Astrocyte of the spinal cord (primary cell): ENCODE measurements at places on chromosomes 2 and 18.

- DNase-seq: no peak
These were observed 31.4 kb upstream of the CCDC102B start for GRCh38 chr18:68766433-68766832.

DNA sequence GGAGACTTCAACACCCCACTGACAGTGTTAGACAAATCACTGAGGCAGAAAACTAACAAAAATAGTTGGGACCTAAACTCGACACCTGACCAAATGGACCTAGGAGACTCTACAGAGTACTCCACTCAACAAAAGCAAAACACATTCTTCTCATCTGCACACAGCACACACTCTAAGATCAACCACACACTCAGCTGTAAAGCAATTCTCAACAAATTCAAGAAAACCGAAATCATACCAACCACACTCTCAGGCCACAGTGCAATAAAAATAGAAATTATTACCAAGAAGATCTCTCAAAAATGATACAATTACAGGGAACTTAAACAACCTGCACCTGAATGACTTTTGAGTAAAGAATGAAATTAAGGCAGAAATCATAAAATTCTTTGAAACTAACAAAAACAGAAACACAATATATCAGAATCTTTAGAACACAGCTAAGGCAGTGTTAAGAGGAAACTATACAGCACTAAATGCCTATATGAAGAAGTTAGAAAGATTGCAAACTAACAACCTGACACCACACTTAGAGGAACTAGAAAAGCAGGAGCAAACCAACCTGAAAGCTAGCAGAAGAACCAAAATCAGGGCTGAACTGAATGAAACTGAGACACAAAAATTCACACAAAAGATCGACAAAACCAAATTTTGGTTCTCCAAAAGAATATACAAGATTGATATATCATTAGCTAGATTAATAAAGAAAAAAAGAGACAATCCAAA, 46.3 kb downstream of the RTTN start:
- DNase-seq: no peak

GRCh38 chr2:129763190-129763846, 216.1 kb upstream of the RAB6C start:
- no peak for DNase-seq

DNA sequence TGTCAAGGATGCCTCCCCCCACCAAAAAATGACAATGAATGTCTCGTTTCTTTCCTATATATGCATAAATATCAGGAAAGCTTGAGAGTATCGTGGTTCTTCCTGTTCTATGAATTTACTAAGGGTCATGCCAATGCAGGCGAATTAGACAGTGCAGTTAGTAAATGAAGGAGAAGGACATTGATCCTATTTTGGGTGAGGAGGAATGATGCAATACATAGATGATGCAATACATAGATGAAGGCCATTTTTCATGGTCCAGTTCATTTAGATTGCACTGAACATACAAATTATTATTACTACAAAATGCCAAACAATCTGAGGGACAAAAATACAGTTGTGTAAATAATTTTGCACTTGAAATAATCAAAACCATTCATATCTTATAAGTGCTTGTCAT, 1265.0 kb downstream of the LRP1B start:
- no peak for DNase-seq

DNA sequence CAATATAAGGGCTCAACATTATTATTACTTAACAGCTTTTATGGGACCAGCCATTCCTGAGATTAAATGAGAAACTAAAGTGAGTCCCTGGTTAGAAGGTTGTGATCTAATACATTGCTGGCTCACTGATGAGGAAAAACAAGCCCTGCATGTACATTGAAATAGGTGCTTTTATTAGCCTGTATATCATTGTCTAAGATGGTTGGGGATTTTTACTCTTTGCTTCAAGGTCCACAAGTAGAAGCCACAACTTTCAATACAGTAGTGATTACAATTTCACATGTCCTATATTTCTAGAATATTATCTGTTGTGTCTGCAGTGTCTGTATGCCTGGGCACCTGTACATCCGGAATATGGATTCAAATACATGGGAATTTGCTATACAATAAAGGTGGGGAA, 104.1 kb upstream of the FZD5 start:
- no peak for DNase-seq

- DNase-seq: peak; percentile 80
These were observed 146.6 kb downstream of the MAP4K4 start for GRCh38 chr2:101844055-101844635.

DNA sequence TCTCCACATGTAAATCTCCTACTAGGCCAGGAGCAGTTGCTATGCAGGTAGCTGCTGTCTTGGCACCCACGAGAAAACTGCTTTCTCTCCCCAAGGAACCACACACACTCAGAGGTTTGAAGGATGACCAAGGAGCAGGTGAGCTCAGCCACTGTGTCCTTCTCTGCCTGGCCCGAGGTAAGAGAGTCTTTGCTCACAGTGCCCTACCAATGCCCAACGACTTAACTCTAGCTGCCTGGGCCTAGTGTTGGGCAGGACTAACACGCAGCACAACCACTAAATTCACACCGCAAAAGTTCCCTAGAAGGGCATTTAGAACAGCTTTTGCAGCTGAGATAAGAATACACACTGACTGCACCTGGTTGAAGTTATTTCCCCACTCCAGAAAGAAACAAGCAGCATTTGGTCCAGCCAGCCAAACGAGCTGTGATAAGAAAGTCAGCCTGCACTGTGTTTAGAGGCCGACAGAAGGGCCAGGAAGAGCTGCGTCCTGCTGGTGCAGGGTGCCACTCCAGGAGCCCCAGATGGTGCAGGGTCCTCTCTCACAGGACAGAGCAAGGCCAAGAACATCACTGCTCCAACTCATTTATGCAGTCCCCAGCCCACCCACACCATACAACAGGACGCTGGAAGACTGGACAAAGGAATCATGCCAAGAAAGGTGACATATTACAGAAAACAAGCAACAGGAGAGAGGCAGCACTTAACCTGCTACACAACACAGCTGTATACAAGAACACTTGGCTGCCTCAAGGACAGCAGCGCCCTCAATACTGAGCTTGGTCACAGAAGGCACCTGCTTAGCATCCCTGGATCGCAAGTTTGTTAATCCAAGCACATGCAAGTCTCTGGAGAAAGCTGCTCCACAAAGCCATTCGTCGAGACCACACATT, 12.5 kb downstream of the HDLBP start:
- DNase-seq: no peak

- no peak for DNase-seq
These were observed 21.7 kb downstream of the ASPRV1 start for GRCh38 chr2:69939722-69940121.

DNA sequence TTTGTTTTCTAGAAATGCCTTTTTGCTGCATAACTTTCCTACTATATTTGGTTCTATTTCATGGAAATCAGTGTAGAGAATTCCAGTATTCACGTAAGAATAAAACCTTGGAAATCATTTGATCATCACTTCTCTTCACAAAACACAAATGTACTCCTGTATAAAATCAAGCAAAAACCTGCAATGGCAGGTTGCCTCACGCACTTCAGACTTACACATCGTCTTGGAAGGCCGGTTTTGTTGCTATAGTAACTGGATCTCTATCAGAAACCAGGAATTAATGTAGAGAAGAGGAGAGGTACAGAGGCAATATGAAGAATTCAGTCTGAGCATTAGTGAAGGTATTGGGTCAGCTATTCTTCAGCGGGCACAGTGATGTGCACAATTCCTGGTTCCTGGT, 370.7 kb upstream of the CYRIA start:
- no peak for DNase-seq

DNA sequence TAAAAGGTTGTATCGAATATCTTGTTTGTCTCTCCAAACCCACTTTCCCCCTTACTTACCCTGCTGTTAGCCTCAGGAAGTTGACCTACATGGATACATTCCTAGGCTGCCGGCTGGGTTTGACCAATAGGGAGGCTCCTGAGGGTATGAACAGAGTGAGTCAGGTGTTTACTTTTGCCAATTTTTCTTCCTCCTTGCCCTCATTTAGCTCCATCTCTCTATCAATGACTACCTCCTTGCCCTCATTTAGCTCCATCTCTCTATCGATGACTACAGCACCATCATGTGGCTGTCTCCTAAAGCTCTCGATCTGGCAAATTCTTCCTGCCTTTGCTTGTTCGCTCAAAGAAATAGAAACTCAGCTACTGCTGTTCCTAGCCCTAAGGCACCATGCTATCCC, 571.9 kb upstream of the CRIM1 start:
- peak; percentile 1 for DNase-seq

DNA sequence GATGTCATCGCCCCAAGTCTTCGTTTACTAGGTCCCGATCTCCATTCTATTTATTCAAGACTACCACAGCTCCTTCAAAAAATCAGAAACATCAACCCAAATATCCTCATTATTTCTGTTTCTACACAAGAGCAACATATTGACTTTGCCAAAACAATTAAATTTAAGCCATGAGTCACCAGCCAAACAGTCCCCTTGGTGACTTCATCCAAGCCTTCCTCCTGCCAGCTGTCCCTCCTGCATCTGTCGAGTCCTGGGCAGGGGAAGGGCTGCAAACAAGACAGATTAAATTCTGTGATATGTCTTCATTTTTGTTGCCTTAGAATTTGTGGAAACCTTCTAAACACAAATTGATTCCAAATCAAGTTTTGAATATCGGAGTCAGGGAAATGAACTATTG, 110.3 kb downstream of the SP3 start:
- peak; percentile 48 for DNase-seq

DNA sequence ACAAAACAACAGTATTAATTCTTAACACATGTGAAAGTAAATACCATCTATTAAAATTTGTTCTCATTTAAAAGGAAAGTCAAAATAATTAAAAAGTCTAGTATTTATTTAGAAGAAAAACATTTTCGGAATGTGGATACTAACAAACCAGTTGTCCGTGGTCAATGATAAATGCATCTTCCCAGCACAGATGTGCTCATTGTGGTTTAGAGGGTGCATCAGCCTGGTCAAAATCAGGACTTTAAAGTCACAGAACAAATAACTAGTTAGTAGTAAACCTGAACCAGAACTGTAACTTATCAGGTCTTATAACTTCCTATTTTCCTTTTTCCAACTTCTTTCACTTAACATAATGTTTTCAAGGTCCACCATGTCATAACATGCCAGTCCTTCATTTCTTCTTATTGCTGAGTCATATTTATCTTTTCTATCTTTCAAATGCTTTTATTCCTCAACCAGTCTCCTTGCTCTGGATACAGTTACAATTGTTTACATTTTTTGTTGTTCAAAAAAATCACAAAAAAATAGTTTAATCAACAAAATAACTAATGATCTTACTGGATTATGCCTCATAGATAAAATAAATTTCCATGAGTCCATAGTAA, 55.8 kb downstream of the ID2 start:
- DNase-seq: peak; percentile 4

DNA sequence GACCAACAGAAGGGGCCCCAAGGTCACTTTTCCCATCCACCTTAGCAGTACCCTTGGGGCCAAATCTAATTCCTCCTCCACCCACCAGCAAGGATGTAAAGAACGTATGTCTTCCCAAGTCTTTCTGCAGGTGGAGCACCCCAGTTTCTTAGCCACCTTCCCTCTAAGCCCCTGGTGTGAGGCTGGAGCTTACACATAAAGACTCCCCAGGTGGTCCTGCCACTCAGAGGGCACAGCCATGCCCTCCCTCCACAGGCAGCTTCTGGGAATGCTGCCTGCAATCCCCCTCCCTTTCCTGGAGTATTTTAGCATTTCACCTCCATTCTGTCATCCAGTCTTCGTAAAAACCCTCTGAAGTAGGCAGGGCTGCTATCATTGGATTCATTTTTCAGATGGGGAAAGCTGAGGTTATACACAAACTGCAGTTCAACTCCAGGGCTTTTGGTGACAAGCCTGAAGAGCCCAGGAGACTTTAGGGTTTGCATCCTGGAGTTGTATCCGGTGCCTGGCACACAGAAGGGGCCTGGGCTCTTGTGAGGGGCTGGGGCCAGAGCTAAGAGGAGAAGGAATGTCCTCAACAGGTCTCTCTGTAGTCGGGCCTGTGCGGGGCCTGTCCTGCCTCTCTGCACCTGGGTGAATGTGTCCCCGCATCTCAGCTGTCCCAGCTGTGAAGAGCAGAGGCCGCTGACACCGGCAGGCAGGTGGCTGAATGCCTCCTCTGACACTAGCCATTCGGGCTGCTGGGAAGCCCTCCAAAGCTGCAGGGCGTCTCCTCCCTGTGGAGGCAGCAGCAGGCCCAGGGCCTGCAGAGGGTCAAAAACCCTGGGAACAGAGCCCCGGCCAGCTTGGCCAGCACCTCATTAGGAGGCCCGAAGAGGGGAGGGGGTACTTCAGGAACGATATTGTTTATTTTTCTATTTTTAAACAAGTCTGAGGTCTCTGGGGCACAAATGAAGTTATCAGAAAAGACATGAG, 27.6 kb downstream of the CIB4 start:
- DNase-seq: no peak

GRCh38 chr2:42252464-42252863, 83.3 kb downstream of the EML4 start:
- DNase-seq: no peak

GRCh38 chr2:37881397-37881796, 43.7 kb upstream of the RMDN2 start:
- DNase-seq: no peak

GRCh38 chr2:173959358-173959884, 5.8 kb downstream of the SP3 start:
- DNase-seq: no peak

- DNase-seq: peak; percentile 51
These were observed 22.7 kb upstream of the GMPPA start for GRCh38 chr2:219475697-219476651.

GRCh38 chr2:240581811-240582210, 4.7 kb upstream of the CAPN10 start:
- no peak for DNase-seq

DNA sequence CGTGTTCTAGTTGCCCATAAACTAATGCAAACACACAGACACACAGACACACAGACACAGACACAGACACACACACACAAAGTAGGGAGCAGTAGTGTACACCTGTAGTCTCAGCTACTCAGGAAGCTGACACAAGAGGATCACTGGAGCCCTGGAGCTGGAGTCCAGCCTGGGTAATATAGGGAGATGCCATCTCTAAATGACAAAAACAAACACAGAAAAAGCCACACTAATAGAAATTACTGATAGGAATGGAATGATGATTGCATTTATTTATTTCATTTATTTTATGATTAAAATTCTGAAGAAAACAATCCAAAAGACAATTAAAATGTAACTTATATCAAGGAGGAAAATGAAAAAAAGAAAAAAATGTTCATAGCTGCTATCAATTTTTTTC, 30.8 kb downstream of the TCF4 start:
- no peak for DNase-seq

GRCh38 chr2:133705287-133705686, 137.0 kb upstream of the NCKAP5 start:
- DNase-seq: no peak

- DNase-seq: no peak
These were observed 4.9 kb downstream of the RALB start for GRCh38 chr2:120257522-120257921.

DNA sequence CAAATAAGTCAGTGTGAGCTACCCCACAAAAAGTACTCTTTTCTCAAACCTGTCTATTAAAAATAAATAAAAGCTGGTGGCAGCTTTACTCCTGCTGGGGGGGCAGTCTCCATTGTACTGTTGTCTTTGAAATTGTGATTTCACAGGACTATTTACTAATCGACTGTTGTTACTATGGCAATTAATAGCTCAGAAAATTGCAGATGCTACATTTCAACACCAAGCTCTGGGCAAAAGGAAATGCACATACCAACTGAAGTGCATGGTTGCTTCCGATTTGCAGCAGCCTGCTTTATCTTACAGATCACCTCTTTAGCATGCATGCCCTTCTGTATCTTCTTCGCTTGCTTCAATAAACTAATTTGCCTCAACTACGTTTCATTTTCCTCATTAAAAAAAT, 117.6 kb upstream of the DAPL1 start:
- no peak for DNase-seq
